ENCODE measurements at places on chromosomes 3 and 15.

DNA sequence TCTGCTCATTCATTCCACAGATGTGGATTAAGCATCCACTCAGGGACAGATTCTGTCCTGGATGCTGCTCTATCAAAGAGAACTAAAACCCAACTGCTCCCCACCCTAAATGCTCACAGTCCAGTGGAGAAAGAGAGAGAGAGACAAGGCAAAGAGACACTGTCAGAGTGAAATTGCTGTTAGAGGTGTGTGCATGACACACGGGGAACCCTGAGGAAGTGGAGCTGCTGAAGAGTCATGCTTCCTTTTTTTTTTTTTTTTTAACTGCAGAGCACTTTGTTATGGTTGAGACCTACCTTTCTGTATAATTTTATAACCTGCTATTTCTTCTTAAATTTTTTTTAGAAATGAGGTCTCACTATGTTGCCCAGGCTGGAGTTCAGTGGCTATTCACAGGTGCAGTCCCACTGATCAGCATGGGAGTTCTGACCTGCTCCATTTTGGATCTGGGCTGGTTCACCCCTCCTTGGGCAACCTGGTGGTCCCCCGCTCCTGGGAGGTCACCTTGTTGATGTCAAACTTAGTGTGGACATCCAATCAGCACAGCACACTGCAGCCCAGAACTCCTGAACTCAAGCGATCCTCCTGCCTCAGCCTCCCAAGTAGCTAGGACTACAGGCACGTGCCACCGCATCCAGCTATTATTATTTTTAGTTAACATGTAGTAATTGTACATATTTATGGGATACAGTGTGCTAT is 18.2 kb upstream of the PSTPIP1 start:
- DNase-seq: no peak

DNA sequence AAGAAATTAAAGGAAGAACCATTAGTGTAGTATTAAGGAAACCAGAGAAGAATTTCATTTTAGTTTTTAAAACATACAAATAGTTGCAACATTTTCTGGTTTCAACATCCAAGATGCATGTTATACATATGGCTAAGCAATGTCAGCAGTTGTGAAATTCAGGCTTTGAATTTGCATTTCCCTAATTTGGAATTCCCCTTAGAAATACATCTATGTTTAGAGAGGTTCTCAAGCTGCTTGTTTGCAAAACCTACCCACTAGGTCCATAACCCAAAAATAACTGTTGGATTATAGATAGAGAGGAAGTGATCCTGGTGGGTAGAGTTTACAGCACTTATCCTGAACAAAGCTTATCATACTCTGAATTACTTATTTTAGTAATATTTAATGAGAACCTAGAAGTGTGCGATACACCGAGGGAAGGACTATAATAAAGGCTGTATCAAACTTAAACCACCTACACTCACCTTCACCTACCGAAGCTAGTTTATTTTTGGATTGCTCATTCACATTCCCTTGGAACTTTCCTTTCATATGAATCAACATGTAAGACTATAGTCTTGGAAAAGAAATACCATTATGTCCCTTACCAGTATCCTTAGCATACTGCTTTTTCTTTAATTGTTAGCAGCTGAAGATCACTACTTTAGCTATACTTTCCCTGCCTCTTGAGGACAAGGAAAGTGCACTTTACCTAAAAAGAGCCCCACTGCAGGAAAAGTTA is 60.6 kb downstream of the CHAC1 start:
- no peak for DNase-seq

DNA sequence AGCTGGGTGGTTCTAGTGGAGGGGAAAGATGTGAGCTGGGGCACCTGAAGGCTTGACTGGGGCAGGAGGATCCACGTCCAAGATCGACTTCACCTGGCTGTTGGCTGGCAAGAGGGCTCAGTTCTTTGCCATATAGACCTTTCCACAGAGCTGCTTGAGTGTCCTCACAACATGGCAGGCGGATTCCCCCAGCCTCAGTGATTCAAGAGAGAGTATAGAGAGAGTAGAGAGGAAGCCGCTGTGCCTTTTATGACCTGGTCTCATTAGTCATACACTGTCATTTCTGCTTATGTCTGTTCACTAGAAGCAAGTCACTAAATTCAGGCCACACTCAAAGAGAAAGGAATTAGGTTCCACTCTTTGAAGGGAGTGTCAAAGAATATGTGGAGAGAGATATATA is 101.6 kb downstream of the APBA2 start:
- no peak for DNase-seq

GRCh38 chr15:42198516-42198915 is 9.6 kb downstream of the VPS39 start:
- no peak for DNase-seq

DNA sequence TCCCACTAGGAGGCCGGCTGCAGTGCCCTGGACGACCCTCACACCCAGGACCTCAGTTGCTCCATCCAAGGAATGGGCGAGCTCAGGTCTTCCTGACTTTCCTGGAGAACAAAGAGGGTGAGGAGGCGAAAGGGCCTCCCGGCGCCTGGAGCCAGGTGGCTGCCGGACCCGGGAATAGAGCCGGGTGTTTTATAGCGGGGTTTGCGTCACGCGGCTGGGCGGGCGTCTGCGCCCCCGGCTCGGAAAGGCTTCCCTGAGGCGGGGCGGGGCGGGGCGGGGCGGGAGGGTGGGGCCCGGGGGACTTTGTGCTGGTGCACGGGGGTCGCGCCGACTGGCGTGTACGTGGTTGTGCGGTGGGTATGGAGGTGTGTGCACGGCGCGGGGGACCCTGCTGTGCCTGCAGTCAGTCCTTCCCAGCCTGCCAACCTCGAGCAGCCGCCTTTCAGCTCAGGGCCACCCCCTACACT is 4.6 kb upstream of the PRKCD start:
- peak; percentile 30 for DNase-seq

DNA sequence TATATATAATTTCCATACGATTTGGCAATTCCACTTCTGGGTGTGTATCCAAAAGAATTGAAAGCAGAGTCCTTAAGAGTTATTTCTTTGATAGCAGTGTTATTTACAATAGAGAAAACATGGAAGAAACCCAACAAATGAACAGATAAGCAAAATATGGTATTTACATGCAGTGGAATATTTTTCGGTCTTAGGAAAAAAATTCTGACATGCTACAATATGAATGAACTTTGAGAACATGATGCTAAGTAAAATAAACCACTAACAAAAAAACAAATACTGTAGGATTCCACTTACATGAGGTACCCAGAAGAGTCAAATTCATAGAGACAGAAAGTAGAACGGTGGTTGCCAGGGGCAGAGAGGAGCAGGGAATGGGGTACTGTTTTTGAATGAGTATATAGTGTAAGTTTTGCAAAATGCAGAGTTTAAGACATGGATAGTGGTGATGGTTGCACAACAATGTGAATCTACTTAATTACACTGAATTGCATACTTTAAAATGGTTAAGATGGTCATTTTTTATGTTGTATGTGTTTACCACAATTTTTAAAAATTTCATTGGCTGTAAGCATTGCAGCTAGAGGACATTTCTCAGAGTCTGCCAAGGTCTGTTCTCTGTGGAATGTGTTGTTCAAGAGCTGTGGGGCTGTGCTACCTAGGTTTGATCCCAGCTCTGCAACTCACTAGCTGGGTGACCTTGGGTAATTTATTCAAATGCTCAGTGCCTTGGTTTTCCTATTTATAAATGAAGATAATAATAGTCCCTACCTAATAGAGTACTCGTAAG is 122.1 kb downstream of the MEX3B start:
- no peak for DNase-seq

DNA sequence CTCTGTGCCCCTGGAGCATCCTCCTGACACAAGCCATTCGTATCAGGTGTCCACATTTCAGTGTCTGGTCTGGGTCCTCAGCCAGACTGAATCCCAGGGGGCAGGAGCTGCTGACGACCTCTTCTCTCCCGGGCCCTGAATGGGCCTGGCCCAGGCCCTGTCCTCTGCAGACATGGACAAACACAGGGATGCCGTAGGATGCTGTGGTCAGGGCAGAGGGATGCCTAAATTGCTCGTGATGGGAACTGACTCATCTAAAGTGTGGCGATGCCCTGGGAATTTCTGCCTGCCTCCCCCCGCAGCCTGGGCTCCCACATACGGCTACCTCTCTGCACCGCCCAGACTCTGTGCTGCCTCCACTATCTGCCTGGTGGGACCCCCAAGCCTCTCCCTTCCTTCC is 58.5 kb upstream of the CTSH start:
- DNase-seq: no peak

DNA sequence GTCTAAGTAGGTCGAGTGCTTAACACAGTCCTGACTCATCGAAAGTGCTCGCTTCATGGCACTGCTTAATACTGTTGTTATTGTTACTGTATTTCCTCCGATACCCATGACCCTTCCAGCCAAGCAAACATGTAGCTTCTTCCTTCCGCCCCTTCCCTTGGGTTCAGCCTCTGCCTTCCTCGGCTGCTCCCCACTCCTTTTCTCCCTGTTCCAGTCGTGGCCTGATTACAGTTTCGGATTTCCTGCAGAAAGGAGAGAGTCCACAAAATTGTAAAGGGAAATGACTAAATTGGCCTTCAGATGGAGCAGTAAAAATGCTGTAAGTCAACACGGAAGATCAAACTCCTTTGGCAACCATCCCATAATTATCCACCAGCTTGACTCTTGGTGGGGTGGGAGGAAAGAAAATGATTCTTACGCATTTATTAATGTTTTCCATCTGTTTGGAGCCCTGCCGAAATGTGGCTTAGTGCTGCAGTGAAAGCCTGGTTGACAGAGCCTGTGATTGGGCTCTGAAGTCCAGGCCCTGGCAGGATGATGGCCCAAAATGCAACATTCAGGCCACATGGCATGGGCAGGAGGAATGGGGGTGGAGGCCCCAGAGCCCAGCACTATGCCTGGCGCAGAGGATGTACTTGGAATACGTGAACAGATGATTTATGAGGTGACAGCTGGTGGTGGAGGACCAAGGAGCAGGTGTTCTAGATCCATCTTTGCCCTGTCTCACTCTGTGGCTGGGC is 37.6 kb downstream of the FAM3D start:
- peak; percentile 94 for DNase-seq

DNA sequence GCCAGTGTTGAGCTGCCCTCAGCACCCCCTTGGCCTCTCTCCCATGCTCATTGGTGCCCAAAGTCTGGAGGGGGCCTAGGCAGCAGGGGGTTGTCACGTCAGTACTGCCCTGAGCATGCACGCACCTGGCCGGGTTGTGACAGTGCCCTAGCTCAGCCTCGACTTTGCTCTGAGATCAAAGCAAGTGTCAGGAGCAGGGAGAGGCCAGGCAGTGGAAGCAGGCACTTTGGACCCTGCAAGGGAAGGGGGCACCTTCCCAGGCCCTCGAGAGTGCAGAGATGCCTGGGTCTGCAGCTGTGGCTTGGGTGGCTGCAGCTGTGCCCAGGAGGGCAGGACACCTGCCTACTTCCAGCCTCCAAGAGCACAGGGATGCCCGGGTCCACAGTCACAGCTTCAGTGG is 561.3 kb downstream of the NLGN1 start:
- DNase-seq: no peak

GRCh38 chr15:42172475-42172874 is 16.0 kb upstream of the PLA2G4F start:
- DNase-seq: no peak

DNA sequence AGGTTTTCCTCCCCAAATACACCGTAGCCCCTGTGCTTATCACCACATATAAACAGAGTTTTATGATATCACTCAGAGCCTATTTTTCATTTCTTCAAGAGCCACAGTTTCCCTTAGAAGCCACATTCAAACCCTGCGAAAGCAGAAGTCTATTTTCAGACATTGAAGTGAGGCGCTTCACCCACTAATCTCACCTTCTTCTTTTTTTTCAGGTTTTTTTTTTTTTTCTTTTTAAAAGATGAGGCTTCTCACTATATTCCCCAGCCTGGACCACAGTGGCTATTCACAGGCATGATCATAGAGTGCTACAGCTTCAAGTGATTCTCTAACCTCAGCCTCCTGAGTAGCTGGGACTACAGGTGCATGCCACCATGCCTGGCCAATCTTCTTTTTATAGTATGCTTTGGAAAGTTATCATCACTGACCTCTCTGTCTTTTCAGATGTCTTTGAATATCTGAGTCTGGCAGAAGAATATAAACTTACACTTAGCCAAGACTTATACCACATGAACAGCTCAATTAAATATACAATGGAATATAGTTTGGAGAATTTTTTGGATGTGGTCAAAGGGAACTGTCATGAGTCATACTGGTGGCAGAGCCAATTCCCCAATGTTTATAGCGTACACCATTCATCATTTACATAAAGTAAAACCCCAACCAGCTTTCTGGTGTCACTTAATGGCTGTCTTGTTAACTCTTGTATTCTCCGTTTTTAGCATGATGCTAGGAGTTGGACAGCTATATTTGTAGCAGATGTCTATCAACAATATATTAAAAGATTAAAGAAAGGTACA is 59.7 kb upstream of the CCDC50 start:
- DNase-seq: no peak

DNA sequence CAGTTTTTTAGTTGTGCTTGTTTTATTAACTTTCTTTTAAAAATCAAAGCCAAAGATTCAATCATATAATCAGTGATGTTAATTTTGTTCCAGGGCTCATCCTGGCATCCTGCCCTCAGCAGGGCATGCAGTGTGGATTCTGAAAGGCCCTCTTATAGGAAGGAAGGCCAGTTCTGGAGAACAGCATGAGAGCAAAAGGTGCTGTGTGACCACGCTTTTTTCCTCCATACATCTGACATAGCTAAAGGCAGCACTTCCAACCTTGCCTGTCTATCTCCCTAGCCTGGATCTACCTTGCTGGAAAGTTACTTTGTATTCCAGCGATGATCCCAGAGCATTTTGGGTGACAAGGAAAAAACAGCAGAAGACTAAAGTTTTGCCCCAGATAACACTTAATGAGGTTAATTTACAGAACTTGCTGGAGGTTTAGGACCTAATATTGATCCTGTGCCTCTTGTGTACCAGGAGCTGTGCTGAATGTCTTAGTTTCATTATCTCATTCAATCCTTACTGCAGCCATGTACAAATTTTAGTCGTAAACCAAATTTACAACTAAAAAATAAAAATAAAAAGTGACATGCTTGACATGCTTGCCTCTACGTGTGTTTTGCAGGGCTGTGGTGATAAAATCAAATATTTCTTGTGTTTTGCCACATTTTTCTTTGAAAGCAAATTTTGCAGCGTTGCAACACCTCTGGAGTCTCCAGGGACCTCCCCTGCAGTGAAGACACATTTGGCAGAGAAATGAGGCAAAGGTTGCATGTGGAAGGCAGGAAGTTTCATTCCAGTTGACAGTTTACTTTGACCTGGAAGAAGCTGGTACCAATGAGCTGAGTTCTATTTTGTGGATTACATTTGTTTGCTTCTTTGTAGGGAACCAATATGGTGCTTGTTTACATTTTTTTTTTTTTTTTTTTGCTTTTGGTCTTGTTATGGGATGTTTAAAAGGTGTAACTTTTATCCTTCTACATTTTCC is 13.2 kb downstream of the IL1RAP start:
- DNase-seq: no peak

Measured in eye (tissue), 1 donor.